Activated T-helper 1 cell treated with anti-CD3 and anti-CD28 coated beads, Interleukin-12 subunit alpha, Interleukin-12 subunit beta, Interleukin-2, Interleukin-4 antibody, amounts not matched to agents 30 ng/mL and 10 ng/mL and 1 ng/mL, durations not matched to agents 14 hours and 24 hours and 36 hours (primary cell): ENCODE measurements at places on chromosomes 5 and 9. TPM values are rescaled to one million over a fixed set of nuclear protein-coding genes. Genes with fewer than 3 reads are reported as not detected.

Gene UNC5A
- not detected in 2 replicates for total RNA-seq

Gene PCDHGC5
- not detected in 2 replicates for total RNA-seq

Gene FGFR4
- total RNA-seq = 1.2 and 1.4 TPM in 2 replicates

Gene C9orf153
- total RNA-seq = 0.34 TPM in 1 of 2 replicates, not detected in the other

Gene APBA1
- 2.4 and 3.5 TPM in 2 replicates for total RNA-seq

Gene PDGFRB
- total RNA-seq = 0.76 and 1.0 TPM in 2 replicates

Gene MLANA
- total RNA-seq = not detected in 2 replicates

Gene CTXN3
- not detected in 2 replicates for total RNA-seq

Gene NR6A1
- total RNA-seq = 1.7 and 2.3 TPM in 2 replicates

Gene PURA
- total RNA-seq = 10.6 and 12.2 TPM in 2 replicates

Gene CD14
- 0.29 and 0.62 TPM in 2 replicates for total RNA-seq

Gene LVRN
- not detected in 2 replicates for total RNA-seq

Gene KIF4B
- 0.05 TPM in 2 replicates for total RNA-seq

Gene LRRC70
- total RNA-seq = 0.83 and 0.86 TPM in 2 replicates

Gene ADAMTS16
- total RNA-seq = not detected in 2 replicates

Gene FST
- total RNA-seq = 0.17 and 0.31 TPM in 2 replicates

Gene PCDHA1
- not detected in 2 replicates for total RNA-seq

Gene OXCT1
- 84.4 and 85.1 TPM in 2 replicates for total RNA-seq

Gene TICAM2
- 0.59 and 1.1 TPM in 2 replicates for total RNA-seq

Gene TMEM250
- 50.1 and 51.5 TPM in 2 replicates for total RNA-seq

Gene SLC46A2
- not detected in 2 replicates for total RNA-seq

Gene ADAMTS13
- 1.2 and 1.7 TPM in 2 replicates for total RNA-seq

Gene MPDZ
- total RNA-seq = not detected in 2 replicates

Gene CCDC152
- 4.3 and 4.9 TPM in 2 replicates for total RNA-seq

Gene NRARP
- total RNA-seq = 15.2 and 15.4 TPM in 2 replicates

Gene HINT2
- 47.5 and 55.3 TPM in 2 replicates for total RNA-seq

Gene TLR4
- total RNA-seq = not detected in 2 replicates

Gene CCDC171
- total RNA-seq = 1.4 and 2.0 TPM in 2 replicates

Gene ARPC5L
- total RNA-seq = 111 and 115 TPM in 2 replicates

Gene PCA3
- not detected in 2 replicates for total RNA-seq

Gene MSANTD3
- total RNA-seq = 11.1 and 11.3 TPM in 2 replicates

Gene TPD52L3
- not detected in 2 replicates for total RNA-seq

Gene STING1
- 213 and 226 TPM in 2 replicates for total RNA-seq

Gene LHX3
- total RNA-seq = not detected in 2 replicates

Gene SAXO1
- total RNA-seq = not detected in 2 replicates

Gene C7
- not detected in 2 replicates for total RNA-seq

Gene PTGDS
- total RNA-seq = 0.36 TPM in 1 of 2 replicates, not detected in the other

Gene TXNDC8
- total RNA-seq = not detected in 2 replicates

Gene CFAP90
- not detected in 2 replicates for total RNA-seq

Gene FAM120A
- total RNA-seq = 145 and 147 TPM in 2 replicates

Gene RNF224
- total RNA-seq = 0.29 TPM in 1 of 2 replicates, not detected in the other

Gene PCDHB8
- total RNA-seq = not detected in 2 replicates

Gene ZNF367
- 21.8 and 22.0 TPM in 2 replicates for total RNA-seq

Gene GLRX
- 17.2 and 18.3 TPM in 2 replicates for total RNA-seq

Gene UBQLN1
- 142 and 143 TPM in 2 replicates for total RNA-seq

Gene OBP2B
- not detected in 2 replicates for total RNA-seq

Gene GPX8
- total RNA-seq = not detected in 2 replicates

Gene CRB2
- total RNA-seq = not detected in 2 replicates

Gene PCDHGB6
- 0.12 and 0.18 TPM in 2 replicates for total RNA-seq
